ENCODE measurements at places on chromosomes 6 and 20. TPM values are rescaled to one million over a fixed set of nuclear protein-coding genes. Genes with fewer than 3 reads are reported as not detected.

PSORS1C2 gene
- polyA plus RNA-seq = not detected

CAGE1 gene
- polyA plus RNA-seq = not detected

SSTR4 gene
- not detected for polyA plus RNA-seq

RIPPLY2 gene
- polyA plus RNA-seq = not detected

- DNase-seq = no peak
Measured at GRCh38 chr20:542777-543368, 717 bp downstream of the CSNK2A1 start.
